ENCODE measurements at places on chromosomes 7 and 10.

GRCh38 chr7:123972045-123972444 lies 47.0 kb downstream of the SPAM1 start:
- DNase-seq = no peak

- DNase-seq = no peak
These were observed 8.1 kb upstream of the FAM107B start for GRCh38 chr10:14782691-14783363.

DNA sequence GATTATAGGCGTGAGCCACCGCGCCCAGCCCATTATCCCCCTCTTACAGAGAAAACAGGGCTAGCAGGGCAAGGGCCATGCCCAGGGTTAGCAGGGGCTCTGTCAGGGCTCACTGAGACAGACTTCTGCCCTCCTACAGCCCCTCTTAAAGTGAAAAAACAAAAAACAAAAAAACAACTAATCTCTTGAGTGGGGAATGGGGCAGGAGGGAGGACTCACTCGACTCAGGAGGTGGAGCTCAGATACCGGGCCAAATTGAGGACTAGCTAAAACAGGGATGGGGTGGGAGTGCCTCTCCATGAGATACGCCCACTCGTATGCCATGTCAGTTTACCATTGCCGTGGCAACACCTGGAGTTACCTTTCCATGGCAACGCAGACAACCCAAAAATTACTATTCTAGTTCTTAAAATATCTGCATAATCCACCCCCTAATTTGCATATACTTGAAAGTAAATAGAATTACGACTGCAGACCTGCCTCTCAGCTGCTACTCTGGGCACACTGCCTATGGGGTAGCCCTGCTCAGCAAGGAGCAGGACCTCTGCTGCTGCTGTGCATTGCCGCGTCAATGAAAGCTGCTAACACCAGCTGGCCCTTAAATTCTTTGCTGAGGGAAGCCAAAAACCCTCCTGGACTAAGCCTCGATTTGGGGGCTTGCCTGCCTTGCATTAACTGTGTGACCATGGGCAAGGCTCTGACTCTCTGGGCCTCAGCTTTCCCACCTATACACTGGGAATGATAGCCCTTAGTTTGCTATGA lies 13.4 kb downstream of the SSC4D start:
- DNase-seq = no peak

DNA sequence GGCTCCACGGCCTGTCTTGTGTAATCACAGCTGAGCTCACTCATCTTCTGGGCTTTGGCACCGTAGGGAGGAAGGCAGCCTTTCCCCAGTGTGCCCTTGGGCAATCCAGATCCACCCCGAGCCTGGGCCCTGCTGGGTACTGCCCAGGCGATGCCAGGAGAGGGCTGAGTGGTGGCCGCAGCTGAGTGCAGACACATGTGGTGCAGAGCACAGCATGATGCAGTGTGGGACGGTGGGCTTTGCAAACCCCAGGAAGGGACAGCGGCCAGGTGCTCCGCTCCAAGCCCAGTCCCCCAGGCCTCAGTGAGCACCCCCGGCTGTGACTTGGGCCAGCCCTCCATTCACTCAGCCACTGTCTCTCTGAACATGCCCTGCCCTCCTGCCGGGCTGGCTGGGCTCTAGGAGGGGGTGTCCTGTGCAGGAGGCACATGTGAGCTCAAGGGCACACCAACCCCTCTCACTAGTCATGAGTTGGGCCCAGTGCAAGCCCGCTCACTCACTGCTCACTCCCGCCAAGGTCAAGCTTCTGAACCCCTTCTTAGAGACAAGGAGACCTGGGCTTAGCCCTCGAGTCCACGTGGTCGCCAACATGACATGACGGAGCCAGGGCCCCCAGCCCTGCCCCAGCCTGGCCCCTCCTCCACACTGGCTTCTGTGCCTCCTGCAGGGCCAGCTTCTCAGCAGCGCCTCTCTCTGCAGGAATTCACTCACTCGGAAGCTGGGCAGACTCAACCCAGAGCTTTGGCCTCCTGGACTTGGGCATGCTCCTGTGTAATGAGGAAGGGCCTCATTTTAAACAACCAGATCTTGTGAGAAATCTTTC lies 77.5 kb upstream of the INSIG1 start:
- DNase-seq = no peak

DNA sequence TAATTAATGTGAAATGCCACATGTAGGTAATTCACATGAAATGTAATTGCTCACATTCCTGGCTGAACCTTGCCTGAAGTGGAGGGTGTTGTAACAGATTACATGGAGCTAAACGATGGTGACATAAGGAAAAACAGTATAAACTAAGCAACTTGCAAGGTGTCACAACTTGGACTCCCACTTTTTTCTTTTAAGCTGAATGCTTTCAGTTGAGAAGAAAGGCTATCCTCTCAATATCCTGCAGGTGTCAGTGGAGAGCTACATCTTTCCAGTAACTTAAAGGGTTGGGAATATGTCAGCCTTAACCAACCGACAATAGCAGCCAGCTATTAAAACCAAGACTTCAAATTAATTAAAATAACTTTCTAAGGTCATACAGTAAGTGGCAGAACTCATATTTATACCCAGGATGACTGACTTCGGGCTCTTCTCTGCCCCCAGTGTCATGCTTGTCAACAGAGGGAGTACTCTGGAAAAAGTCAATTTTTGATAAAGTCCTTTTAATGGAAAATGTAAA lies 33.7 kb downstream of the NRBF2 start:
- DNase-seq = no peak

GRCh38 chr10:59830601-59831259 lies 75.6 kb downstream of the CCDC6 start:
- DNase-seq = no peak

- DNase-seq = no peak
These were observed 18.3 kb upstream of the PODXL start for GRCh38 chr7:131574741-131575140.

GRCh38 chr10:35459449-35459847 lies 123.1 kb downstream of the CCNY start:
- no peak for DNase-seq

DNA sequence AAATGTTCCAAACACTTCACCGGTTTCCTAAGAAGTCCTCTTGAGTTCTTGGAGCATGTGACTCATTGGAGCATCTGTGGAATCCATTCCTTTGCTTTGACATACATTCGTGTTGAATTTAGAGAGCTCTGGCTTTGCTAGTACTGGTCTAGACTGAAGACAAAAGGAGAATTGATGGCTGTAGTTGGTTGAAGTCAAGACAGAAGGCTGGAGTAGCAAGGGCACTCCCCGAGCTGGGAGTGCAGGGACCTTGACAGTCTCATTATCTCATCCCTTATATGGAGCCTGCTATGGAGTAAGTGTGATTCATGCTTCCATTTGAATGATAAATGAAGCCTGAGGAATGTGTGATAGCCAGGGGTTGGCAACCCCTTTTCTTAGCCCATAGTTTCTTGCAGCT lies 1249.1 kb downstream of the TYW1 start:
- no peak for DNase-seq

DNA sequence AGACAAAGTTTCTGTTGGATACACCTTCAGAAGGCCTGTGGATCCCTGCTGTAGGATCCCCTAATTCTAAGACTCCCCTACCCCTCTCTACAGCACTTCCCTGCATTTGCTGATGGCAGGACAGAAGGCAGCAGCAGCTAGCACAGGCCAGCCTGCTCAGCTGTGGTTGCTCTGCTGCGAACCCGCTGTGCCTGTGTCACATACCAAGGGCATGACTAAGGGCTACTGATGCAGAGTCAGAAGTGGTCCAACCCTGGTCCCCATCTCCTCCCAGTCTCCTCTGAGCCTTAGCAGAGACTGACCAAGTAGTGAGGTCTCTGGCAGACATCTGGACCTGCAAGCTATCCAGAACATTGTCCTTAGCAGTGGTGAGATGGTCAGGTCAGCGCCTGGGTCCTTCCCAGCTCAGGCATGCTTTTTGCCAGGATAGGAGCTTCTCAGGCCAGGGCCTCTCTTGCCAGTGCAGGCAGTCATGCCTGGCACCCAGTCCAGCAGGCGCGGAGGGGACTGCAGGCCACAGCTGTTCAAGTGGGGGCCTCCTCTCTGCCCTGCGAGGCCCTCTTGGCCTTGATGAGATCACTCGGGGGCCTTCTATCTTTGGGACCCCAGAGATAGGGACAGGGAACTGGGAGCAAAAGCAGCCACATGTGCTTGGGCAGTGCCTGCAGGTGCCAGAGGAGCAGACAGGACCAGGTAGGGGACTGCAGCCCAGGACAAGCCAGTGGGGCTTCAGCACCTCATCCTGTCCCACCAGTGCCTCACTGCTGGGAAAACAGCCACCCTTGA lies 146.4 kb downstream of the ZNF248 start:
- DNase-seq = no peak

DNA sequence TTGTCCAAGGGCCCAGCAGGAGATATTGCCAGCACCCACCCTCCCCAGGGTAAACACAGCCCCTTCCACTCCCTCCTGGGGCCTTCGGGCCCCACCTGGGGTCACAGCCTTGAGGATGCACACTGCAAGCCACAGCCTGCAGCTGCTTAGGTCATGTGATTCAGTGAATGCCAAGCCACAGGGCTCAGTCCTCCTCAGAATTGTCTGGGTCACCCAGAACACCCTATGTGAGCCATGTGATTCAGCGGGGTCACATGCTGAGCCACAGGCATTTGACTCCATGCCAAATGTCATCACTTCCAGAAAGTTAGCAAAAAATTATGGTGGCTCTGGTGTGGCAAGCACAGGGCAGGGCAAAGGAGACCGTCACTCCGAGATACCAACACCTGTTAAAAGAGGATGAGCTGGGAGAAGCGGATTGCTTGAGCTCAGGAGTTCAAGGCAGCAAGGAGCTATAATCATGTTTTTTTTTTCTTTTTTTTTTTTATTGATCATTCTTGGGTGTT lies 17.2 kb upstream of the PSAP start:
- no peak for DNase-seq

GRCh38 chr7:756928-757560 lies 30.0 kb upstream of the PRKAR1B start:
- no peak for DNase-seq

GRCh38 chr10:127715249-127715648 lies 21.7 kb upstream of the FOXI2 start:
- DNase-seq = no peak

- DNase-seq = peak; percentile 73
These were observed 605 bp upstream of the NFKB2 start for GRCh38 chr10:102394801-102395399.

- no peak for DNase-seq
These were observed 210.9 kb downstream of the CREB5 start for GRCh38 chr7:28623105-28623730.

DNA sequence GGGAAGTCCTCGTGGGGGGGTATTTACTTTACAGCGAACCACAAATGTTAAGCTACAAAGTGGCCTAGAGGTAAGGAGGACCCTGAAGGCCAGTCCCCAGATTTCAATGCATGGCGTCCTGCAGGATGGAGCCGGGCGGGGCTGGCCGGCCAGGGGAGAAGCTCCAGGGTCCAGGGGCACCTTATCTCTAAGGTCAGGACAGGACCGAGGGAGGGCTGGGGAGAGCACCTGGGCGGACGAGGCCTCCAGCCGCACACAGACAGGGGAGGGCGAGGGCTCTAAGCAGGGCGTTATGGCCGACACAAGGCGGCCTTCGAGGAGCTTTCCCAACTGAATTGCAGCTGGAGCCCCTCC lies 96.4 kb upstream of the DIP2C start:
- no peak for DNase-seq

DNA sequence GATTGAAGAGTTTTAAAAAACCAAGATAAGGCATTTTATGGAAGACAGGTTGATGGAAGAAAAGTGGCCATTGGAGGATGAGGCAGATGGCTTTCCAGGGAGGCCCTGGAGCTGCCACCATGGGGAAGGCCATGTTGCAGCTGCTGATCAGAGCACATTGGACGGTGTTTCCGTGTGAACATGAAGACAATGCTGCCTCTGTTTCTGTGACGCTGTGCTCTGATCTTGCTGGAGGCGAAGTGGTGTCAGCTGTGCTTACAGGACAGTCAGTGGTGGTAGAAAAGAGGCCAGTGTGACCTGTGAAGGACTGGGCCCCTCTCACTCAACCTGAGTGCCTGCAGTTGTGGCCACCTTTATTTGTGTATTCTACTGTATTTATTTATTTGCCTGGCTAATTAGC lies 132.9 kb downstream of the FAM204A start:
- DNase-seq = no peak

GRCh38 chr7:87600130-87601124 lies at the start of gene ABCB1:
Gene ABCB1 (minus strand): TSS chr7:87600884. CDS start chr7:87600184, 700 bp downstream.
- DNase-seq = no peak

DNA sequence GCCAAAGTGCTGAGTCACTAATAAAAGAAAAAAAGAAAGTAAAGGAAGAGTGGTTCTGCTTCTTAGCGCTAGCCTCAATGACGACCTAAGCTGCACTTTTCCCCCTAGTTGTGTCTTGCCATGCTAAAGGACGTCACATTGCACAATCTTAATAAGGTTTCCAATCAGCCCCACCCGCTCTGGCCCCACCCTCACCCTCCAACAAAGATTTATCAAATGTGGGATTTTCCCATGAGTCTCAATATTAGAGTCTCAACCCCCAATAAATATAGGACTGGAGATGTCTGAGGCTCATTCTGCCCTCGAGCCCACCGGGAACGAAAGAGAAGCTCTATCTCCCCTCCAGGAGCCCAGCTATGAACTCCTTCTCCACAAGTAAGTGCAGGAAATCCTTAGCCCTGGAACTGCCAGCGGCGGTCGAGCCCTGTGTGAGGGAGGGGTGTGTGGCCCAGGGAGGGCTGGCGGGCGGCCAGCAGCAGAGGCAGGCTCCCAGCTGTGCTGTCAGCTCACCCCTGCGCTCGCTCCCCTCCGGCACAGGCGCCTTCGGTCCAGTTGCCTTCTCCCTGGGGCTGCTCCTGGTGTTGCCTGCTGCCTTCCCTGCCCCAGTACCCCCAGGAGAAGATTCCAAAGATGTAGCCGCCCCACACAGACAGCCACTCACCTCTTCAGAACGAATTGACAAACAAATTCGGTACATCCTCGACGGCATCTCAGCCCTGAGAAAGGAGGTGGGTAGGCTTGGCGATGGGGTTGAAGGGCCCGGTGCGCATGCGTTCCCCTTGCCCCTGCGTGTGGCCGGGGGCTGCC lies at the start of gene IL6:
Gene IL6, plus strand, starts transcription at position 294 of the 807 bp plus-strand sequence. Its CDS starts 63 bp downstream, at position 357.
- no peak for DNase-seq

DNA sequence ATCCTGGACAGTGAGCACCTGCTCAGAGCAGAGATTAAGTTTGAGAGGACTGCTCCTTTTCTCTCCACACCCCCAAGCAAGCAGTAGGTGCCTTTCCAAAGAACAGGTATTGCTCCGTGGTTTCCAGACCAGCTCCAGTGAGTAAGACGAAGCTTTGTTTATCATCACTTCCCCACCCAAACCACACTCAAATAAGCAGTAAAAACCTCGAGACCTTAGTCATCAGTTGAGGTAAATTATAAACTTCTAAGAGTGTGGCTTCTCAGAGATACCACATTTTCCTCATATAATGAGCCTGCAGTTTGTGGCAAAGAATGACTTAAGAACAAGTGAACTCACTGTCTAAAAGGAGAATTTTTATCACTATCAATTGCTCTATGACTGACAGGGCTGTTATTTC lies 50.0 kb upstream of the GRB10 start:
- DNase-seq = no peak

- DNase-seq = no peak
These were observed 33.6 kb downstream of the AOAH start for GRCh38 chr7:36690514-36691187.

DNA sequence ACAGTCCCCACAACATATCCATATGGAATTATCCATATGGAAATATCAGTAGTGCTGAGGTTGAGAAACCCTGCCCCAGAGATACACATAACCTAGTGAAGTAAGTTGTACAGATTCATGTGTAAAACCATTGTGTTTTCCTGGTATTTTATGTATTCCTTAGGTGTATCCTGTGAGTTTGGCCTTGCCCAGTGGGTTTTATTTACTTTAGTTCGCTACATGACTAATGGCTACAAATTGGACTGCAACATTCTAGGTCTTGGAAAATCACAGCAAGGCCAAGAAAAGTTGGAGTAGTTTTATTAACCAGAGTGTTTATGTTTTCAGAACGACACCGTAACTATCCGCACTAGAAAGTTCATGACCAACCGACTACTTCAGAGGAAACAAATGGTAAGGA lies 1.4 kb downstream of the RPS24 start:
- no peak for DNase-seq

Measured in T-helper 22 cell (primary cell).